Aorta (tissue), 5 donors: ENCODE measurements at places on chromosomes 16 and 17.

- DNase-seq, result no peak
These were observed 261.8 kb upstream of the CACNG5 start for GRCh38 chr17:66573078-66573477.

DNA sequence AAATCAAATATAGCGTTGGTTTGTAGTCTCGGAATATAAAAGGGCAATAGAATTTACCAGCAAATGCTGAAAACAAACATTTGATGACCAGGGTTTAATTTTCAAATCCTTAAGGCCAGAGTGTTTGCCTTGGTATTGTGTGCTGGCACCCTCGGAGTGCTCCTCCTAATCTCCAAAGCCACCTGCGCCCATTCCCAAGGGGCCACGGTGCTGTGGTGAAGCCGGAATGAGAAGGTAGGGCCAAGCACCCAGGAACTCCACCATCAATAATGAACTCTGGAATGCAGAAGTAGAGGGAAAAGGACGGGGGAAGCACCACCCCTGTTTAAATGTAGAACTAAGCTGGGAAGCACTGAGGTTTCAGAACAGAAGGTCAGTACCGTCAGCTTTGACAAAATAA, 51.9 kb downstream of the COG7 start:
- DNase-seq, result peak; percentile 13

GRCh38 chr16:51940183-51940582, 606.8 kb downstream of the TOX3 start:
- no peak for DNase-seq

DNA sequence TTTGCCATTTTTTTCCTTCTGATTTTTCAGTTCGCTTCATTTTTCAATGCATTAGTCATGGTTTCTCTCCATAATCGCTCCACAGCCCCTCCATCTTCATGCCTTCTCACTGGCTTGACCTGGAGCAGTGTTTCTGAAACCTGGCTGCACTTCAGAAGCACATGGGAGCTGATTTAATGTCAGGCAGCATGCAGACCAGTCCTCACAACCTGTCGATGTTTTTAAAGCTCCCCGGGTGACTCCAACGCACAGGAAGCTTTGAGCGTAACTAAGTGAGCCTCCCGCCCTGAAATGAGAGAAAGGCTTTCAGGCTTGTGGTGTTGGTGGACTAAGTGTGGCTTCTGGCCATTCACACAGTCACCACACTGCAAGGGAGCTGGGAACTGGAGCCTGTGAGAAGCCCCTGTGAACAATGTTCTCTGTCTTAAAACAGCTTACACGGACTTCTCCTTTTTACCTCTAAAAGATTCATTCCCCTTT, 16.8 kb upstream of the DRG2 start:
- no peak for DNase-seq

DNA sequence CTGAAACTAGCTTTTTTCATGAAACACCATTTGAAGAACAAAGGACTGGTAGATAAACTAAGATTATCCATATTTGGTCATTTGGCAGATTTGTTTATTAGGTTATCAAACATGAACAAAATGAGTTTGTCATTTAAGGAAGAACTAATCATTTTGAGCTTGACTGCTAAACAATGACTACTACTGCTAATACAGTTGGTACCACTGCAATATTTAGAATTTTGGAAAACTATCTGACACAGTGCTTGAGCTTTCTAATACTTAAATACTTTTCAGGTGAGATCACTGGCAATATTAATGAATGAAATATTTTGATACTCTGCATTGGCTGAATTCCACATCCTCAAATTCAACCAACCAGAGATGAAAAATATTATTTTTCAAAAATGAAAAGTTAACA, 47.2 kb downstream of the MED13 start:
- no peak for DNase-seq

DNA sequence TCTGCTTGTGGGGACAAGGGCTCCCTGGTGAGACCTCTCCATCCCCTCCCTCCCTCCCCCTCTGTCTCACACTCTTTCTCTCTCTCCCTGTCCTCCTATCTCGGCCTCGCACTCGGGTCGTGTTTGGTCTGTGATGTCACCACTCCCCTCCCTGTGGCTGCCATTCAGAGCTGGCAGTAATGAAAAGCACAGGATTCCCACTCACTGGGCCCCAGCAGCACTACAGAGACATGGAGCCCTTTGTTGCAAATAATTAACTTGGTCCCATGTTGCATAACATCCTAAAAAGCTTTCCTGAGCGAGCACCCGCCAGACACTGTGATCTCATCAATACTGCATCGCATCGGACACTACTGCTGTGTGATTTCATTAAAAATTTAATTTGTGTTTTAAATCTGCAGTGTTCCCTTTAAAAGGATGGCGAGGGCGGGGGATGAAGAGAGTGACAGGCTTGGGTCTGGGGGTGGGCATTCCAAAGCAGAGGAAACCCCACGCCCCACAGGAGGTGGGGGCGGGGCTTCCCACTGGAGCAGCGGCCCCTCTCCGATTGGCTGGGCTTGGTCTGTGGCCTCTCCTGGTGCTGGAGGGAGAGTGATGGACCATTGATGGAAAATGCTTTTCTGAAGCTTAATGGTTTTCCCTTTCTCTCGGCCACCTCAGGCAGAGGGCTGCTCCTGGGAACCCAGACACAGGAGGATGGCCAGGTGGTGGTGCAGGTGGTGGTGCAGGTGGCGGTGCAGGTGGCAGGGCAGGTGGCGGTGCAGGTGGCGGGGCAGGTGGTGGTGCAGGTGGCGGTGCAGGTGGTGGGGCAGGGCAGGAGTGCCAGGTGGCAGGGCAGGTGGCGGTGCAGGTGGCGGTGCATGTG, 15.3 kb upstream of the NPTX1 start:
- no peak for DNase-seq

DNA sequence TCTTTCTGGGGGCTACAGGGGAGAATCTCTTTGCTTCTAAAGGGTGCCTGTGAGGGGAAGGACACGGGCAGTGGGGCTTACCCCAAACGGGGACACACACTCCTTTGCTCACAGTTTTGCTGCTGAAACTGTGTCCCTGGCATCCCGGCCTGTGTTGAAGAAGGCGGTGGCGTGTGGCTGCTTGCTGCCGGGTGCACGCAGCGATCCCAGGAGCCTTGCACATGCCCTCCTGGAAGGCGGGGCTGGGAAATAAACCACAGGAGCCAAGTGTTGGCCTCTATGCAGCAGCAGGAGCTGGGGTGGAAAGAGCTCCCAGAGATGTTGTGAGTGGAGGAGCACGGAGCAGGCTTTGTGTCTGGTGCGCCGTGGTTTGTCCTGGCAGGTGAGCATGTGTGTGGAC, 131.0 kb upstream of the CIBAR2 start:
- no peak for DNase-seq

- no peak for DNase-seq
These were observed 70.4 kb downstream of the TMEM100 start for GRCh38 chr17:55652114-55652823.

DNA sequence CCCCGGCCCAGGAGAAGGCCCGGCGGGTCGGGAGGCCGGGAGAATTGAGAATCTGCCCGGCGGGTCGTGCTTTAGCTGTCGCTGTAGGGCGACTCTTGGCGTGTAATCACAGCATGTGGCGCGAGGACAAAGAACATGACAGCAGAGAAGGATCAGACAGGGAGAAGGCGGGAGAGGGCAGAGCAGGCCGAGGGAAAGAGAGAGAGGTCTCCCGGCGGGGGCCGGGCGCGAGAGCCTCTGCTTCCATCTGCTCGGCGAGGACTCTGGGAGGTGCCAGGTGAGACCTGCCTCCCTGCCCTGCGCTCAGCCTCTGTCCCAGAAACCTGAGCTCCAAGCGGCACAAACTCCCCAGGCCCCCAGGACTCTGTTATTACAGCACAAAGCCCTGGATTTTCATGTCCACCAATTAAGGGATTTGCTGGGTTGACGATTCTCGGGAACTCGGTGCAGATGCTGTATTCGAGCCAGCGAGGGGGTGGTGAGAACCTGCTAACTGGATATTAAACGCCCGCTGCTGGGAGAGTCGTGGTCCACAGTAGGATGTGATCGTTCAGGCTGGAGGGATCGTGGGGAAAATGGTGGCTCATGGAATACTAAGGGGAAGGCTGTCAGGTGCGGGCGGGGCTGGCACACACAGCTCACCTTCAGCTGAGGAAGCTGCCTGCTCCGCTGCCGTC, 172.0 kb upstream of the CIBAR2 start:
- DNase-seq, result no peak

DNA sequence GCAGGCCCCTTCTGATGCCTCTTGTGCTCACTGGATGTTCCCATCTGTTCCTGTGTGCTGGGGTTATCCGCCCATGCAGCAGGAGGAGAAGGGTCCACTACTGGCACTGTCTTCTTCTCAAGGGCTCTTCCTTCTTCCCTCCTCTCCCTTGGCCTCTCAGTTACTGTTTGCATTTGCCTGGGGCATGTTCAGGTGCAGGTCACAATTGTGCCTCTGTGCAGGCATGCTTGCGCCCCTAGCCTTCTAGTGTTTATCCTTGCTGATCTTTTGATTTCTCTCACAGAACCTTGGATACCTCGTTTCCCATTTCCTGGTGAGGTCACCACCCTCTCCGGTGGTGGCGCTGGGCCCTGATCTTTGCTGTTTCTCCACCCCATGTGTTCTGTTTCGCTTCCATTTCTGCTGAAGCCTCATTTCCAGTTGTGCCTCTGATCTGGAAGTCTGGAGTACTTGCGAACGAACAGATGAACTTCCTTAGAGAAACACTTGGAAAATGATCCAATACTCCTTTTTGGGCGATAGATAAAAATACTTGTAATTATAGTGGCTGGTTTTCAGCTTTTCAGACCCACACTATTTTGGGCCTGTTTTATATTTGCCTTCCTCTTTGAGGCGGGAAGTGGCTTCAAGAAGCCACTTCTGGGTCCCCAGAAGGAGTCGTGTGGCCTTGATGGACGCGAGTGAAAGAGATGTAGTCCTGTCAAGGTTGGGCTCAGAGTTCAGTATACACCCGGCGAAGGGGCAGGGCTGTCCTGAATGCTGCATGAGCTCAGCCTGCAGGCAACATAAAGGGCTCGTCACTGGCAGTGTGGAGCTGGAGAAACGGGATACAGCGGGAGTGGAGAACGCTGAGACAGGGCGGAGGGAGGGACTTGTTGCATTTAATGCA, 312.9 kb downstream of the SNX29 start:
- no peak for DNase-seq

DNA sequence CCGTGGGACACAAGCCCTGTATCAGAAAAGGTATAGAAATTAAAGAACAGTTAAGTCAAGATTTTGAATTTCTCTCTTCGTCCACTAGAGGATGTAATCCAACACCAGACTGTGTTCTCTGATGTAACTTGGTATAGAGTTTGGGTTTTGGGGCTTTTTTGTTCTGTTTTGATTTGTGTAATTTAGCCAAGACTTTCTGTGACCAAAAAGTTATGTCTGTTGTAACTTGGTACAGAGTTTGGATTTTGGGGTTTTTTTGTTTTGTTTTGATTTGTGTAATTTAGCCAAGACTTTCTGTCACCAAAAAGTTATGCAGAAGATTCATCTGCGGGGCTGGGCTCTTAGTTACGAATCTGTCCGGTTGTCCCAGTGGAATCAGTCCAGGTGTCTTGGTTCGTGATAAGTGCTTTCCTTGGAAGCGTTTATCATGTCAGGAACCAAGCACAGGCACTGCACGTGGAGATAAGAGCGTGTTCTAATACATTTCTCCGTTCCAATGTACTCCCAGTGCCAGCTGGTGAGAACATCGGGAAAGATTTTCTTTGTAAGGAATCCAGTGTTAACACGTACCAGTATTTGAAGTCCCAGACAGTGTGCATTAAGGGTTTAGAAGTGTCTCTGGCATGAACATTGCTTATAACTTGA, 44.1 kb upstream of the SEC14L1 start:
- no peak for DNase-seq

GRCh38 chr16:28260193-28260592, 32.1 kb upstream of the SBK1 start:
- no peak for DNase-seq

GRCh38 chr17:11026903-11027302, 189.0 kb upstream of the PIRT start:
- no peak for DNase-seq

- no peak for DNase-seq
These were observed 216.3 kb downstream of the SPECC1 start for GRCh38 chr17:20225162-20226115.

DNA sequence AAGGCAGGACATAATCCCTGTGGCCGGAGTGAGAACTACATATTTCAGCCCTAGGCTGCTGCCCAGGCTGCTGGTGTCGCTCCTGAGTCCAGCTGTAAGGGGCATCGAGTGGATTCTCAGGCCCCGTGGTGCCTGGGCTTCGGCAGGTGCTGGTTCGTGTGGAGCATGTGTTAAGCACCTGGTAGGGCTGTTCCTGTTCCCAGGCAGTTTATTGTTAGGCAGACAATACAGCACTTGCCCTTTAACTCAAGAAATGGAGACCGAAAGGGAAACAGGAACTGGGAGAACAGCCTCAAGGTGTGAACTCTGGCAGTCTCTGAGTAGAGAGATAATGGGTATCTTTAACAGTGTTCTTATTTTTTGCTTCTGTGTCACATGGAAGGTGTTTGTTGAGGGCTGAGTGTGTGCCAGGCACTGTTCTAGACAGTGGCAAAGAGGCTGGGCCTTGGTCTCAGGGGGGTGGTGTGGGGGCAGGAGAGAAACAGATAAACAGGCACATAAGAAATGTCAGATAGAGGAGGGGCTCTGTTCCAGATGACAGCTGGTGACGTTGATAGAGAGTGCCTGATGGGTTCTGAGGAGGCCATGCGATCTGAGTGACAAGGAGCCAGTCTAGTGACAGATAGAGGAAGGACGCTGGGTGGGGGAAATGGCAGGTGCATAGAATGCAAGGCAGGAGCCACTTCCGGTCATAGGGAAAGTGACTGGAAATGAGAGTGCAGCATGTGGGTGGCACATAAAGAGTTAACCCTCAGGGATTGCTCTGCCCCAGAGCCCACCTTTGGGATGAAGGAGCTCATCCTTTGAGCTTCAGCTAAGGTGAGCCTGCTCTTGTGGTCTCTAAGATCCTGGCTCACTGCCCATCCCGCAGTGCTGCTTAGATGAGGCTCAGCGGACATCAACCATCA, 33.8 kb downstream of the EPN2 start:
- DNase-seq, result no peak
